ENCODE measurements at places on chromosomes 7 and 10.

DNA sequence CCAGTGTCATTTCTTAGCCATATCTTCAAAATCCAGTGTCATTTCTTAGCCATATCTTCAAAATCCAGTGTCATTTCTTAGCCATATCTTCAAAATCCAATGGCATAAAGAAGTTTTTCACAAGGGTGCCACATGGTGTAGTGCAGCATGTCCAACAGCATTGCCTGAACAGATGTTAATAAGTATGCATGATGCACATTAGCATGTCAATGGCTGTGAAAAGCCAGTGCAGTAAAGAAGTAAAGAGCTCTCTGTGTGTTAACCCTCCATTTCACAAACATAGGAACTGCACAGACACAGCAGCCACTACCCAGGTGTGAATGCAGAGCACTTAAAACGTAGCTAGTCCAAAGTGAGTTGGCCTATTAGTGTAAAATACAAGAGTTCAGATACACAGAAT lies 89.8 kb downstream of the GNAI1 start:
- DNase-seq, result no peak

DNA sequence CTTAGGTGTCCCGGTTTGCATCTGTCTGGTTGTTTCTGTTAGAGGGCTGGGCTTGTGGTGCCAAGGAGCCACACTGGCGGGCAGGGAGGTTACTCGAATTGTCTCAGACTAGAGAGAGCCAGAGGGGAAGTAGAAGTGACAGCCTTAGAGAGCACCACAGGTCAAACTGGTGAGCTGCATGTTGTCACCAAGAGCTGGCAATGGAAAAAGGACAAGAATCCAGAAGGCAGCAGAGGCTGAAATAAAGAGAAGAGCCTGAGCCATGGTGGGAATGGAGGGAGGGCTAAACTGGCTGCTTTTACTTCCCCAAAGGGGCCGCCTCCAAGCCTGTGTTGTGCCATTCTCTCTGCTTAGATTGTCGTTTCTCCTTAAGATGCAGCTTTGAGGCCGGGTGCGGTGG lies 31.1 kb upstream of the RHBDD2 start:
- no peak for DNase-seq

- no peak for DNase-seq
Measured at GRCh38 chr10:132376394-132376851, 20.6 kb upstream of the PWWP2B start.

GRCh38 chr7:1298931-1299885 lies 66.5 kb downstream of the UNCX start:
- no peak for DNase-seq

All from activated CD4-positive, alpha-beta T cell treated with anti-CD3 and anti-CD28 coated beads for 24 hours (primary cell).